ENCODE measurements at places on chromosomes 6 and 20. TPM values are rescaled to one million over a fixed set of nuclear protein-coding genes. Genes with fewer than 3 reads are reported as not detected.

Gene GNRH2
- 8.3 TPM for total RNA-seq

- DNase-seq = no peak
Observed at GRCh38 chr20:46626758-46627157, 24.5 kb downstream of the SLC13A3 start.

DNA sequence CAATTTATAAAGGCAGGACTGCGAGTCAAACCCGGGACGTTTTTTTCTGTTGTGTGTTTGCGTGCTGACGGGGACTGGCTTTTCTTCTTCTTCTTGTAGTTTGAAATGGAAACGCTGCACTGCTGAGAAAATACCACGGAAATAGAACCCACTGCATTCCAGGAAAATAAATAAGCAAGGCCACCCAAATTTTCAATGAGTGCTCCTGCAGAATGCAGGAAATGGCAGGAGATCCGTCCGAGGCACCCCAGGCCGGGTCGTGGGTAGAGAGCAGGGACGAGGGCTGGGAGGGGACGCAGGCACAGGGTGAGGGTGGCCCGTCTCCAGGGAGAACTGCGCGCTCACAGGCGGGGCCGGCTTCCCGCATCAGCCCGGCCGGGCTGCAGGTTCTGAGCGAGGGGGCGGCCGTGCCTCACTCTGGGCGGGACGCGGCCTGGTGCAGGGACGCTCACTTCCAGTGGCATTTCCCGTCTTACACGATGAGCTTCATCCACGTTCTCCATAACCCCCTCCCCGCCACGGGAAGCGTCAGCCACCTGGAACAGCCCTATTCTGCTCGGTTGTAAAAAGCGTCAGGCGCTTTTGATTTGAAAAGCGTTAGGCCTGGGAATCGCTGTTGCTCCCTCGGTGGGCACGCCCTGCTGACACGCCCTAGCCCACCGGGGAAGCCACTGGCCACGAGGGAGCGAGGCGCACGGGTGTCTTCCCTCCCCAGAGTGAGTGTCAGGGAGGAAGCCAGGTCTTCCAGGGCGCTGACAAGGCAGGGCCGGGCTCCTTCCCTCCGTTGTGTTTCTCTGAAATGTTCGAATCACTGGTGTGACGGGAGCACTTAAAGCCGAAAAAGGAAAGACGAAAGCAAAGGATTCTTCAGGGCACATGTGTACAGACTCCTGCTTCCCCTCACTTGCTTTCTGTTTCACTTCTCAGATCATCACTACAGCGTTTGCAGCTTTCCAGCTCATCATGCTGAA is 17.9 kb upstream of the EXOC2 start:
- DNase-seq = peak; percentile 59

DNA sequence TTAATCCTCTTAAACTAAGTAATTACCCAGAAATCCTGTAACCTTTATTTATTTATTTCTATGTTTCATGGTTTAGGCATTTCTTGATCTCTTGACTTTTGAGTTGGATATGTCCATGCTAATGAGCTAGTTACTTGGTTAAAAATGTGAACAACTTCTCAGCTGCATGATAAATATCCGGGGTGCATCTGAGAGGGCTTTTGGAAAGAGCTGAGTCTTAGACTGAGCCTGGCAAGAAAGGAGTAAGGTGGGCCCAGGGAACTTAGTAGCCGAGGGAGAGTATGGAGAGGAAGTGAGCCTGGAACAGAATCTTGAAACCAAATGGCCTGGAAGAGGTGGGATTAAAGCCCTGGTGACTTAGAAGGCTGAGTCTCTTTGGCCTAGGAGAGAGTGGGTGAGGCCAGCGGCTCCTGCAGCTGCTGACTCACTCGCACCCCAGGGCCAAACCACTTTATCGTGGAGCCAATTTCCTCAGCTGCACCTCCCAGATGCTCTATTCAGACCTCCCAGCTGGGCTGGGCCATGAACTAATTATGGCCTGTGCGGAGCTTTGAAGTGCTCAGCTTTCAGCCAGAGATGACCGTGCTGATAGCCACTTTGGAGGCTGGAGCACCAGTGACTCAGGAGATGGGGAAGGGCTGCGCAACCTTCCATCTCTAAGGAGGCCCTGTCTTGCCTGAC is 19.1 kb downstream of the TGM3 start:
- no peak for DNase-seq

- no peak for DNase-seq
Observed at GRCh38 chr20:47042464-47042863, 147.8 kb downstream of the EYA2 start.
